ENCODE measurements at places on chromosomes 11 and 22.
A peak's percentile ranks its signal among the peaks of the same experiment; 100 is the strongest.

DNA sequence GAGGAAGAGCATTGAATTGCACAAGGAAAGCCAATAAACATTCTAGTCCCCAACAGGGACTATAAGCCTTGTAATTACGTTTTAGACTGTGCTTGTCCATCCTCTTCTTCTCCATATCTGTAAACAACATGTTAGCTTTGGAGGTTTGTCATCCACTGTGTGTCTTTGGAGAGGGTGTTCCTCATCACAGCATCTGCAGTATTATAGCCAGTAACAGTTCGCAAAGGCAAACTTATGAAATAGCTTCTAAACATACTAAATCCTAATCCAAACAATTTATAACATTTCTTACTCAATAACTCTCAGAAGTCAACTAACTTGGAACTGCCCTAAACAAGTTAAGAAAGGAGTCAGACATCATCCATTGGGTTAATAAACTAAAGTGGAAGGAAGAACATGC, 10.3 kb upstream of the BDNF start:
- DNase-seq: no peak

DNA sequence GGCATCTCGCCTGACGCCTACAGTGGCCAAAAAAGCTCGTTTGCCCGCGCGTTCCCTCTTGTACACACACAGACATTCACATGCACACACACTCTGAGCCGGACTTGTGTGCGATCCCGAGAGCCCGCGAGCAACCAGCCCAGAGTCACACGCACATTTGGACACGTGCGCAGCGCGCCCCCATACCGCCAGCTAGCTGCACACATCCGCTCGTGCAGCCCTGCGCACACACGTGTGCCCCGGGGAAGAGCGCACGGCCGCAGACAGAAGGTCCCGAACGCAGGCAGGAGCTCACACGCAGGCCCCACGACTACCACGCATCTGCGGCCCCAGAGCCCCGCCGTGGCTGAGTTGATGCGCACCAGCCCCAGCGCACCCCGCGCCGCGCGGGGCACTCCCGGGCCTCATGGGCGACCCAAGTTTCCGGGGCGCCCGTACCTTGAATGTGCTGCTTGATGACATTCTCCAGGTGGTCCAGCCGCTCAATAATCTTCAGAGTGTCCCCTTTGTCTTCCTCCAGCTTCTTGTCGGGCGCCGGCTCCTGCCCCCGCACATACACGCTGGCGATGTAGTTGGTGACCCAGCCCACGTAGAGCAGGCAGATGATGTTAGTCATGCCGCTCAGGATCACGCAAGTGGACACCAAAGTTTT, 758 bp downstream of the GALNT18 start:
- DNase-seq: peak; percentile 29

GRCh38 chr11:116687458-116688201, 85.2 kb downstream of the BUD13 start:
- no peak for DNase-seq

DNA sequence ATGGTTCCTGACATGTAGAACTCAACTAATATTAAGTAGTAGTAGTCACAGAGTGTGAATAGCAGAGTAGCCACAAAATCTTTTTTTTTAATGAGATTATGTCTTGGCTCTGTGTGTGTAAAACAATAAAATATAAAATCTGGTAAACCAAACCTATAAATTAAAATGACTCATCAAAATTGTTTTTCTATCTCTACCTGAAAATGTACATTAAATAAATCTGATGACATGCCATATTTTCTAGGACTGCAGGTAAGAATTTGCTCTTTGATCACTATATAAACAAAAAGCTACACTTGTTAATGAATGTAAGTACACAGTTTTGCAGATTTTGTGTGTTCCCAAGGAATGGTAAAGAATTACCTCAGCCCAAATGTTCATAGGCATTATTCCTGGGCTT, 1231.5 kb downstream of the JRKL start:
- no peak for DNase-seq

- DNase-seq: no peak
These were observed 301.8 kb upstream of the MTNR1B start for GRCh38 chr11:92667486-92668152.

DNA sequence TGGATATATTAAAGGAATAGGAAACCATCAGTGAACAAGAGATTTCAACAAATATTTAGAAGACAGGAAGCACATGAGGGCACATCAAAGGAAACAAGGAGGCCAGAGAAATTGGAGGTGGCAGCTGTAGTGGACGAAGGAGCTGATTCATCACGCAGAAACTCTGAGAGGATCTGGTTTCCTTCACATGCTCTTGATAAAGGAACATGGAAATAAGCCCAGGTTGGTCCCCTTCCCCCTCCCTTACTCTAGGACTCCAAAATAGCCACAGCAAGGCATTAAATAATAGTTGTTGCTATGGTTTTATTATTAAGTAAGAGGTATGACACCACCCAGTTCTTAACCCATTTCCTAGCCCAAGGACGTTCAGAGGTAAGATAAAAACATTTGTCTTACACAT, 11.3 kb downstream of the IZUMO1R start:
- no peak for DNase-seq

GRCh38 chr11:70901951-70902521, 350.3 kb downstream of the SHANK2 start:
- DNase-seq: no peak

DNA sequence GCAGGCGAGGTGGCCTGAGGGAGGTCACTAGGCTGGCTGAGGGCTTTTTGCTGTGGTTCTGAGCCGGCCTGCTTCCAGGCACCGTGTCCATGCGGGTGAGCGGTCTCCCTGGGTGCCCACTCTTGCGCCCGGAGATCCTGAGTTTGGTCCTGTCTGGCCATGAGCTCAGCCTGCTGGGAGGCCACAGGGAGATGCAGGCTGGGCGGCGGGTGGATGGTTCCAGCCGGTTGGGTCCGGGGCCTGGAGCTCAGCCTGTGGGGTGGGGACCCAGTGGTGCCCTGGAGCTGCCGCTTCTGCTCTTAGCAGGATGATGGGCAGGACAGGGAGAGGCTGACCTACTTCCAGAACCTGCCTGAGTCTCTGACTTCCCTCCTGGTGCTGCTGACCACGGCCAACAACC, 18.5 kb downstream of the TPCN2 start:
- DNase-seq: no peak

- DNase-seq: no peak
These were observed 273.8 kb downstream of the BLID start for GRCh38 chr11:121842192-121842585.

DNA sequence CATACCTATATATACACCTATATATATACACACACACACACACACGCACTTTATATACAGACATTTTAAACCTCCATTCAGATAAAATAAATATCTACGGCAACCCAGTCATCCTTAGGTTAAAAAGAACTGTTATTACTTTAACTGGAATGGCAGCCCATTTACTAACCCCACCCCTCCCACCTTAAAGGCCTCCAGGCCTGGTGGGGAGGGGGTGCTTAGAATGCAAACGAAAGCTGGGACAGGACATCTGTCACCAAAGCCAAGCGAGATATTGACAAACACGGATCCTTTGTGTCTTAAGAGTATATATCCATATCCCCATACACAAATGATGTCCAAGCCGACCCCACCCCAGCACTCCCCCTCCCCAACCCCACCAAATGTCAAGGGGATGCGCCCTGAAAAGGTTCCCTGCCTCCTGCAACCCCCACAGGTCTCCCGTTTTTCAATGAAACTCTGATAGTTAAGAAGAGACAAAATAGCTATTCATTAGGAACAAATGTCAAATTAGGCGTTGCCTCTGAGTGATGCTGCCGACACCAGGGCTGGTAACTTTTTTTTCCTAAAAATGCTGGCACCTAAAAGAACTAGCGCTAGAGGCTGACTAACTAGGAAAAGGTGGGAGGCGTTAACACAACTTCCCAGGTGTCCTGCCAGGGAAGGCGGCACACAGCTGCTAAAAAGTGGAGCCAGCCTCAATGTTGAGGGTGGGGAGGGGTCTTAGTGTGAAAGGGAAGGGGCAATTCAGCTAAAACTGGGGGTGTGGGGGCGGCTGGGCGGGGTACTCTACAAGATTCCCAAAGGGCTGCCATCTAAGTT, 5.6 kb downstream of the MN1 start:
- no peak for DNase-seq

DNA sequence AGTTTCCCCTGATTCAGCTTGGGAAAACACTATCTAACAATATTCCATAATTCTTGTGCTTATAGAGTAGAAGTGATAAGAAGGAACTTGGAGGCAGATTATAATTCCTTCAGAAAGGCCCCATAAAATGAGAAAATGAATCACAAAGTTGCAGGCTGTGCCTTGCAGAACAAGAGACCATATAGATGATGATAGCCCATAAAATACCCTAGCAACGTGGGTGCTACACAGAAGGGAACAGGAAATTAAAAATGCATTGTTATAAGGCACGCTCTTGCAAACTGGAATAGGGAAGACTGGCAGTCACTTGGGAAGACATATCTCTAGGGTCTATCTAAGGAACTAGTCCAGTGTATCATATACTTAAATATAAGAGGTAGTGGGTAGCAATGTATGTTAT, 67.6 kb downstream of the KIF18A start:
- no peak for DNase-seq

GRCh38 chr11:87260811-87261210, 223.1 kb downstream of the TMEM135 start:
- no peak for DNase-seq

- no peak for DNase-seq
These were observed 2.2 kb downstream of the DTX4 start for GRCh38 chr11:59173964-59174663.

- no peak for DNase-seq
These were observed 10.8 kb downstream of the SLC22A24 start for GRCh38 chr11:63132985-63133775.

DNA sequence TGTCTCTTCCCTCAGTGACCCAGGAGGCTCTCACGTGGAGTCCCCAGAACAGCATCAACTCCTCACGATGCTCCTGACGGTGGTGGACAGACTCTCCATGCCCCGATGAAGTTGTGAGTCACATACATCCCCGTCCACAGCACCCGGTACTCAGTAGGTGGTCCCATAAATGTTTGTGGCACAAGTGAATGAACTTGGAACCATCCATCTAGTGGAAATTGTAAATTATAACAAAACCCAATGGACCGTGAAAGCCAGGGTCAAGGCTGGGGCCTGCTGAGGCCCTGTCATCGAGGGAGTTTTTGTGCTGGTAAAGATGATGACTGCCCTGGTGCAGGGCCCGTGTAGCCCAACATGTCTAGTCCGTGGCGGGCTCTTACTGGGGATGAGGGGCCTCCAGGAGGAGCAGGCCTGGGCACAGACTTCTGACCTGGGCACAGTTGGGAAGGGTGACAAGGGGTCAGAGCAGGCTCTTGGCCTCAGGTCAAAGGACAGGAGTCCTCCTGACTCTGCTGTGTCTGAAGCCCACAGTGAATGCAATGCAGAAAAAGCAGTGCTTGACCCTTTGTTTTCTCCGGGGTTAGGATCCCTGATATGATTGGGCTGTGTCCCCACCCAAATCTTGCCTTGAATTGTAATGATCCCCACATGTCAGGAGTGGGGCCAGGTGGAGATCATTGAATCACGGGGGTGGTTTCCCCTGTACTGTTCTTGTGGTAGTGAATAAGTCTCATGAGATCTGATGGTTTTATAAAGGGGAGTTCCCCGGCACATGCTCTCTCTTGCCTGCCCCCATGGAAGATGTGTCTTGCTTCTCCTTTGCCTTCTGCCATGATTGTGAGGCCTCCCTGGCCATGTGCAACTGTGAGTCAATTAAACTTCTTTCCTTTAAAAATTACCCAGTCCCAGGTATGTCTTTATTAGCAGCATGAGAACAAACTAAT, 20.0 kb upstream of the SMIM38 start:
- no peak for DNase-seq

GRCh38 chr11:130633466-130633865, 185.0 kb downstream of the ADAMTS15 start:
- DNase-seq: no peak

- no peak for DNase-seq
These were observed 90.3 kb downstream of the BLID start for GRCh38 chr11:122025757-122026156.

DNA sequence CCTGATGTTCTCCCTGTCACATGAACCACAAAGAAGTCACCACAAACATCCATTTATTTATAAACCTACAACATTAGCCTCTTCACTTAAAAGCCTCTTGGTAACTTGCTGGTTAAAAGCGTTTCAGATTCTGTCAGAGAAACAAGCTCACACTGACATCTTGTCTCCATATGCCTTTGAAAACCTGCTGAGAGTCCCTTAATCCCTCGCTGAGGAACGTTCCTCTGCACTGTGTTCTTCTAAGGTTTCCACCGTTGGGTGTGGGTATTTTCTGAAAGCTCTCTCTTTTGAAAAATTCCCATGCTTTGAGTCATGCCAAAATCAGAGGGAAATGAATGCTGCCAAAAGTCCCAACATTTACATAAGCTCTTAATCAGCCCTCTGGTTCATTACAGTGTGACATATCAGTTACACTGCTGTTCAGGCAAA, 149.8 kb downstream of the CCDC34 start:
- DNase-seq: no peak

Data from endothelial cell (in vitro differentiated cells).